Kidney glomerular epithelial cell (primary cell): ENCODE measurements at places on chromosomes 12 and 14.

- no peak for DNase-seq
Measured at GRCh38 chr12:76830436-76830835, 48.4 kb downstream of the CSRP2 start.

DNA sequence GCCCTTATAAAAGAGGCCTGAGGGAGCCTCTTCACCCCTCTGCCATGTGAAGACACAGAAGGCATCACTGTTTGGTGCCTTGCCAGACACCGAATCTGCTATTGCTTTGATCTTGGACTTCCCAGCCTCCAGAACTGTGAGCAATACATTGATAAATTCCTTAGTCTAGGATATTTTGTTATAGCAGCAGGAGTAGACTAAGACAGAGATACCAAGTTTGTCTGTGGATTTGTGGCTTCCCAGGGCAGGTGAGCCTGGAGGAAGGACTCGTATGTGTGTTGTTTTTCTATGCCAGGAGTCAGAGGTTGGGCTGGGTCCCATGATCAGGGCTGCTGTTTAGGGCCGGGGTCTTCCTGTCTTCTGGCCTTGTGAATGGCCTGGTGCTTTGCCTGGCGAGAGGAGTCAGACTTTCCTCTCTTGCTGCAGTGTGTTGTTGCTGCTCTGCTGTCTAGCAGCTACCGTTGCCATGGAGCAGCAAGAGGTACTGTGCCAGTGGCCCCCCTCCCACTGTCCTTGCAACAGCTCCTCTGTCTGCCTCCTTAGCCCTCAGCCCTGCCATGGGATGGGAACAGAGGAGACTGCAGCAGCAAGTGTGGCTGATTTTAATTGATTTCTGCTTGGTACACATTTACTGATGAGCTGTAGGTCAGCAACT lies 111.2 kb downstream of the CHST11 start:
- DNase-seq, result no peak

- no peak for DNase-seq
Measured at GRCh38 chr12:95393191-95393790, 80.7 kb upstream of the METAP2 start.

- no peak for DNase-seq
Measured at GRCh38 chr12:41681898-41682297, 462.8 kb downstream of the GXYLT1 start.

GRCh38 chr14:78567343-78567742 lies 397.2 kb downstream of the NRXN3 start:
- DNase-seq, result no peak

- peak; percentile 98 for DNase-seq
Measured at GRCh38 chr12:92551853-92552397, 150.9 kb upstream of the PLEKHG7 start.

GRCh38 chr12:70351076-70351475 lies 15.0 kb upstream of the KCNMB4 start:
- no peak for DNase-seq

DNA sequence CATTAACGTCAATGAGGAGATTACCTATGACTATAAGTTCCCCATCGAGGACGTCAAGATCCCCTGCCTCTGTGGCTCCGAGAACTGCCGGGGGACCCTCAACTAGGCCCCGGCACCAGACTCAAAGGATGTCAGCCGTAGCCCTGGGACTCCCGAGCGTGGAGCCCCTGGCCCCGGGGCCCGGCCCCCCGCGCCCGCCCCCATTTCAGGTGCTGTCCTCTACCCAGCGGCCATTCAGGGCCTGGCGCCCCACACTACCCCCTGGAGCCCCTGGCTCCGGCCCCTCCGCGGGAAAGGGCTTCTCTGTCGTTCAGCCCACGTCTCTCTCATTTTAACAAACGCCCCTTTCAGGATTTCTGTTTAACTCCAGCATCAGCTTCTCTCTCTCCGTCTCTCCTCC lies 26.3 kb downstream of the SETD1B start:
- no peak for DNase-seq

- DNase-seq, result no peak
Measured at GRCh38 chr14:93956514-93957332, 19.6 kb downstream of the ASB2 start.

DNA sequence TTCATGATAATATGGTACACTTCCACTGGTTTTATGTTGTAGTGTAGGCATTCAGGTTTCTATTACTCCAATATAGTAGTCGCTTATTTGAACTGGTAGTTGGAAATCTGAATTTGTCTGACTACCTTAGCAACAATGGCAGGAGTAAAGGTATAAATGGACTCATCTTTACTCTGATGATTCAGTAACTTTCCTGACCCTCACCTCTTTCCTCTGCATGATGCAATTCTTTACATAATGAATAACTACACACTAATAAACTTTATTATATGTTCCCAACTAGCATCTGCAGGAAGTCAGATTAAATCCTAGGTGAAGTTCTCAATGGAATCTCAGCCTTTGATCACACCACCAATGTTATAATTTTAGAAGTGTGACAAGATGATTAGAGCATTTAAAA lies 70.5 kb upstream of the ATP2B1 start:
- DNase-seq, result peak; percentile 3

- DNase-seq, result no peak
Measured at GRCh38 chr12:94169966-94170689, 21.8 kb downstream of the PLXNC1 start.

- DNase-seq, result peak; percentile 68
Measured at GRCh38 chr12:46661110-46661845, 164.5 kb downstream of the SLC38A4 start.

DNA sequence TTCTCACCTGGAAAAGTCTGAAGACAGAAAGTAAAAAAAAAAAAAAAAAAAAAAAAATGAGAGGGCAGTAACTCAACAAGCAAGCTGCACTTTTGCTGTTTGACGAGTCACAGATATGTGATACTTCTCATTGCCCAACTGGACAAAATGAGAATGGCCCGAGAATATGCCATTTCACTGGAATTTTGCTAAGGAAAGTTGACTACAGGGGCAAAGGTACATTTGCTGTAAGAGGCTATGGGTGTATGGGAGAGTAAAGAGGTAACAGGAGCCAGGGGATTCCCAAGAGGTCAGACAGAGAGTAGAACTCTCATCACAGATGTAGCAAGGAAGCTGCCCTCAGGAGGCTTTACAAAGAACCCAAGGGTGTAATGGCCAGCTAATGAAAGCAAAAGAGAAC lies 22.9 kb downstream of the KIF21A start:
- no peak for DNase-seq

DNA sequence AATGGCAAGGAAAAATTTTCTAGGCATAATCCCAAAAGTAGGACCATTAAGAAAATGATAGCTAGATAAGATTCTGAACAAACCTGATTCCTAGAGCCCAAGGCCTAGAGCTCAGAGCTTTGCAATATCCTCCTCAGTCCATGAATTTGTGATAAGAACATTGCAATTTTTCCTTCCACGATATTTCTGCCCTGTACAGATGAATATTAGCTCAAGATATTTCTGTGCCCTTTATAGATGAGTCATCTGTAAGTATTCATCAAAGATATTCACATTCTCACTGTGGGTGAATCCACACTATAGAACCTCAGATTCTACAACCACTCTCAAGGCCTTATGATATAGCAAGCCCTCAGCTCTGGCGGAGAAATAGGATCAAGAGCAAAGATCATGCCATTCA lies 37.5 kb downstream of the EAPP start:
- DNase-seq, result no peak

DNA sequence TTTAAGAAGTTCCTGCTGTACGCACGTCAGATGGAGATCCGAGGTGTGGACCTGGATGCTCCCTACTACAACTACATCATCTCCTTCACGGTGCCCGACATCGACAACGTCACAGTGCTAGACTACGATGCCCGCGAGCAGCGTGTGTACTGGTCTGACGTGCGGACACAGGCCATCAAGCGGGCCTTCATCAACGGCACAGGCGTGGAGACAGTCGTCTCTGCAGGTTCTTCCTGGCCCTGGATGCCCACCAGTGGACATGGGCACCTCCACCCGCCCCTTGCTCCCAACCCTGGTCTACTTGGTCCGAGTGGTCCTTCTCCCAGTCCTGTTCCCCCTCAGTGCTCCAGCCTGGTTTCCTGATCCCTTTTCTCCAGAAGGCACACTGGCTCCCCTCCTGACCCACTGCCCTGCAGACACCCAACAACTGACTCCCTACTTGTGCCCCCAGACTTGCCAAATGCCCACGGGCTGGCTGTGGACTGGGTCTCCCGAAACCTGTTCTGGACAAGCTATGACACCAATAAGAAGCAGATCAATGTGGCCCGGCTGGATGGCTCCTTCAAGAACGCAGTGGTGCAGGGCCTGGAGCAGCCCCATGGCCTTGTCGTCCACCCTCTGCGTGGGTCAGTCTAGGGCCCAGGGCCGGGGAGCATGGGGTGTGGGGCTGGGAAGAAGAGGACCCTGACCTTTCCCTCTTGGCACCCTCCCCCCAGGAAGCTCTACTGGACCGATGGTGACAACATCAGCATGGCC lies 32.1 kb upstream of the LRP1-AS start:
- no peak for DNase-seq
